ENCODE measurements at places on chromosomes 6 and 20. TPM values are rescaled to one million over a fixed set of nuclear protein-coding genes. Genes with fewer than 3 reads are reported as not detected.

Gene DSP
- total RNA-seq: 0.27 TPM

Gene EFCAB8
- not detected for total RNA-seq

DNA sequence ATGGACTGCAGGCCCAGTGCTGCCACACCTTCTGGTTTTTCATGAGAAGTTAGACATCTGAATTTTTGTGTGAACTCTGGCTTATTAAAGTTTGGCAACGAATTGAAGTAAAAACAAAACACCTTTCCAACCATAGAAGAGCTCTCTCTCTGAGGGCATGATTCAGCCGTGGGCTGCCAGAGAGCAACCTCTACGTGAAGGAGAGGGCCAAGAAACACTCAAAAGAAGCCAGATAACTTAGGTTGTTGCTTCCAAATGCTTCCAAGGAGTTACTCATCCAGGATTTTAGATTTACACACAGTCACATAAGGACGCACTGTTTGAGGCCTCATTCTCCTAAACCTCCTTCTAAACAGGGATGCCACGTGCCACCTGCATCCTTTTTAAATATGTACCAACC is 65.5 kb downstream of the NRN1 start:
- no peak overlapping the region for H3K27ac ChIP-seq
- no peak for DNase-seq
- H3K36me3 ChIP-seq: no peaks in the 10 kb centered on the region
- peaks cover 12% of the 10 kb centered on the region for H3K27me3 ChIP-seq
- H3K4me1 ChIP-seq: no peaks in the 10 kb centered on the region
- no peak overlapping the region for H3K4me3 ChIP-seq

DNA sequence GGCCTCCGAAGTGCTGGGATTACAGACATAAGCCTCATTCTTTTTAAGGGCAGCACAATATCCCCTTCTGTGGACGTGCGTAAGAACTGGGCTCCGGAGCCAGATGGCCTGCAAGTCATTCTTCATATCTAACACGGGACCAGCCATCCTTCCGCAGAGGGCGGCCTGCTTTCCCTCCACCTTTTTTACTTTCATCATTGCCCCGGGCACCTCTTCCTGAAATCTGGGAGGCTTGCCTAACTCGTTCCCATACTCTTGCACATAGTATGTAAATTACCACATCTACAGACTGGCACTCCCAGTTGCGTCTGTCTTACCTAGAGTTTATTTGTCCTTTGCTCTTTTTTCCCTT is 29.9 kb upstream of the SLC23A2 start:
- no peak overlapping the region for H3K4me3 ChIP-seq
- H3K27ac ChIP-seq: no peak overlapping the region
- no peaks in the 10 kb centered on the region for H3K36me3 ChIP-seq
- DNase-seq: no peak
- H3K4me1 ChIP-seq: no peaks in the 10 kb centered on the region
- 0 out of 3 replicates have a peak, but pooled peaks cover 2% of the 10 kb centered on the region for H3K27me3 ChIP-seq

GRCh38 chr6:132354517-132355167 is 46.6 kb downstream of the MOXD1 start:
- H3K4me3 ChIP-seq: no peak overlapping the region
- no peaks in the 10 kb centered on the region for H3K4me1 ChIP-seq
- no peak for DNase-seq
- H3K27me3 ChIP-seq: no peaks in the 10 kb centered on the region
- no peak overlapping the region for H3K27ac ChIP-seq
